ENCODE measurements at places on chromosomes 16 and 17.
A peak's percentile ranks its signal among the peaks of the same experiment; 100 is the strongest.

- no peak for DNase-seq
These were observed 44.2 kb downstream of the MARF1 start for GRCh38 chr16:15598648-15599190.

GRCh38 chr16:57887711-57888110 lies 83.2 kb downstream of the CNGB1 start:
- no peak for DNase-seq

DNA sequence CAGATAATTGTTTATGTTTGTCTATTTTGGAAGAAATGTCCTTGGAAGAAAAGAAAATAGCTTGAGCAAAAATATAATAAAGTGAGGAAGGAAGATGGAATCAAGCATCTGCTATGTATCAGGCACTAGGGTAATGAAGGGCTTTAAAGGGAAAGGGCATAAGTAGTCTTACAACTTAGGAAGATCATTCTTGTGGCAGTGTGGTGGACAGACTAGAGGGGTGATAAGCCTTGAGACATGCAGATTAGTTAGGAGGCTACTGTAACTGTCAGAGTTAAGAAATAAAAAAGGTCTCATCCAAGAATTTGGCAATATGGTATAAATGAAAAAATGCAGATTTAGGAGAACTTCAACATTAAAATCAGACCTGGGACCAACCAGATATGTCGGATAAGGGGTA lies 14.9 kb downstream of the FAM222B start:
- peak; percentile 56 for DNase-seq

- no peak for DNase-seq
These were observed 70.5 kb upstream of the GNG13 start for GRCh38 chr16:870856-871561.

DNA sequence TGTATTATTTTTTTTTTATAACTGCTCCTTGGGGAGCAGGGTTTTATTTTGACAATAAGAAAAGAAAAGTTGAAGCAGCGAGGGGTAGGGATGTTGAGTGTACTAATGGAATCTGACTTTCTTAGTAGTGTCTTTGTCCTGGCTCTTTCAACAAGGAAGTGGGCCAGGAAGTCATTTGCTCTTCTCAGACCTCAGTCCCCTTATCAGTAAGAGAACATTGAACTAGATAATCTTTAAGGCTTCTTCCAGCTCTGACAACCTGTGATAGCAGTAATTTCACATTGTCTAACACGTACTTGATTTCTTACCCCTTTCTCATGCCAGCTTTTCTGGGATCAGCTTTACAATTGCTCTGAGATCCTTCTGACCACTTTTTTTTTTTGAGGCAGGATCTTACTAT lies 8.3 kb downstream of the LIG3 start:
- DNase-seq: peak; percentile 72

DNA sequence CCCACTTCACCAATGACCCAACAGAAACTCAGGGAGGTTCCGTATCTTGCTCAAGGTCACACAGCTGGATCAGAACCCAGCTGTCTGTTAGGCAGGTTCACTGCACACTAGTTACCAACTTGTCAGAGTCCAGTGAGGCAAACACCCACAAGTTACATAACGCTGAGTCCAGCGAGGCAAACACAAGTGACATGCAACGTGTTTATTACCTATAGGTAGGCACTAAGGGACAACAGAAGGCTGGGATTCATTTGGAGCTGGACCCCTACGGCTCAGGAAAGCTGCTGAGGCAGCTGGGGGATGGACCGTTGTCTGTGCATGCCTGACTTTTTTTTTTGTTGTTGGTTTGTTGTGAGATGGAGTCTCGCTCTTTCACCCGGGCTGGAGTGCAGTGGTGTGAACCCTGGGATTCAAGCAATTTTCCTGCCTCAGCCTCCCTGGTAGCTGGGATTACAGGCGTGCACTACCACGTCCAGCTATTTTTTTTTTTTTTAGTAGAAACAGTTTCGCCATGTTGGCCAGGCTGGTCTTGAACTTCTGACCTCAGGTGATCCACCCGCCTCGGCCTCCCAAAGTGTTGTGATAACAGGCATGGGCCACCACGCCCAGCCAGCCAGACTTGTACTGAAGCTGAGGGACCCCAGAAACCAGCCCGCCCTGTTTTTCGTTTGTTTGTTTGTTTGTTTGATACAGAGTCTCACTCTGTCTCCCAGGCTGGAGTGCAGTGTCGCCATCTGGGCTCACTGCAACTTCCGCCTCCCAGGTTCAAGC lies 1.9 kb upstream of the RSAD1 start:
- DNase-seq: no peak

GRCh38 chr16:78972986-78973385 lies 627.6 kb downstream of the MAF start:
- DNase-seq: no peak

- DNase-seq: no peak
These were observed 421 bp downstream of the STAT3 start for GRCh38 chr17:42387661-42388380.

DNA sequence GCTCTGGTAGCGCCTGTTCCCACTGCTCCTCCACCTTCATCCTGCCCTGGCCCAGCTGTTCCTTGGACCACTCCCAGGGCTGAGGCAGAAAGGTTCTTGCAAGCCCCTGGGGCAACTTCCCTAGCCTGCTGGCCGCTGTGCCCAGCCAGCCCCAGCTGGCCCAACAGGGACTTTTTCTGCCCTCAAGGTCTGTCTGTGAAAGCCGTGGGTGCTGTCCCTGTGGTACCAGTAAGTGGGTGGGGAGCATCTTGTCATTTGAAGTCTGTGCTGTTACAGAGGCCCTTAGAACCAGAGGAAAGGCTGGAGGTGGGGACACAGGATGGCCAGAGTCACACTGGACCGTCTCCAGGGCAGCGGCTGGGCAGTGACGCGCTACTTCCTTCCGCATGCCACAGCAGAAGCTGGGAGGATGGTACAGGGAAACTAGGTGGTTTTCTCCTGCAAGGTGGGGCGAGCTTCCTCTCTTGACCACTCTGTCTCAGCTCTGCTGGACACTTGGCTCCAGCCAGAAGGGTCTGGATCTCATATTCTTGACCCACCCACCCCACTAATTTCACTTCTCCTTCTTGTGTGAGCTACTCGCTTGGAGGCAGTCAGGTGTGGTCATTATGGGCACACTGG lies 87.8 kb downstream of the PLCG2 start:
- no peak for DNase-seq

- DNase-seq: no peak
These were observed 34.3 kb downstream of the STAT5B start for GRCh38 chr17:42241871-42242270.

- DNase-seq: peak; percentile 29
These were observed 762 bp downstream of the CDK12 start for GRCh38 chr17:39461926-39462569.

DNA sequence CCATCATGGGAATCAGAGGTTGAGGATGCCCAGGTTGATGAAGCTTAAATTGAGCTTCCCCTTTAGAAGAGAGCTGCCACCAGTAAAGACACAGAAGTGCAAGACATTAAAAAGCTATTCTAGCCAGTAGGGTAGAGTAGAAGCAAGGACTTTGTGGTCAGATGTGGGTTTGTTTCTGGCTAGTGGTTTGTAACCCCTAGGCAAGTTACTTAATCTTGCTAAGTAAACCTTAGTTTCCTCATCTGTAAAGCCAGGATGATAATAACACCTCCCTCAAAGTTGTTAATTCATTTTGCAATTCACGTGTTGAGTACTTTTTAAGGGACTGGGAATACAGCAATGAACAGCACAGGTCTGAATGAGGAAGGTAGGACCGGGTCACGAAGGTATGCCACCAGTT lies 3.6 kb downstream of the SNTB2 start:
- no peak for DNase-seq

Data from hematopoietic multipotent progenitor cell treated with erythropoietin and hydrocortisone succinate and interleukin-3 and kit ligand, for 8 days (in vitro differentiated cells).